ENCODE measurements at places on chromosomes 5 and 9.

DNA sequence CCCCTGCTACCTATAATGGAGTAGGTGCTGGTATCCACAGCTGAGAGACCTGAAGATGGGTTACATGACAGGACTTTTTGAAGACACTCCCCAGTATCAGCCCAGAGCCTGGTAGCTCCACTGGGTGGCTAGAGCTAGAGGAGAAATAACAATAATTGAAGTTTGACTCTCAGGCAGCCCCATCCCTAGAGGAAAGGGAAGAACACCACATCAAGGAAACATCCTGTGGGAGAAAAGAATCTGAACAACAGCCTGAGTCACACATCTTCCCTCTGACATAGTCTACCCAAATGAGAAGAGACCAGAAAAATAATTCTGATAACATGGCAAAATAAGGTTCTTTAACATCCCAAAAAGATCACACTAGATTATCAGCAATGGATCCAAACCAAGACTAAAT is 432.1 kb downstream of the CDH18 start:
- no peak for DNase-seq

GRCh38 chr9:20579524-20580314 is 42.6 kb downstream of the MLLT3 start:
- DNase-seq: no peak

DNA sequence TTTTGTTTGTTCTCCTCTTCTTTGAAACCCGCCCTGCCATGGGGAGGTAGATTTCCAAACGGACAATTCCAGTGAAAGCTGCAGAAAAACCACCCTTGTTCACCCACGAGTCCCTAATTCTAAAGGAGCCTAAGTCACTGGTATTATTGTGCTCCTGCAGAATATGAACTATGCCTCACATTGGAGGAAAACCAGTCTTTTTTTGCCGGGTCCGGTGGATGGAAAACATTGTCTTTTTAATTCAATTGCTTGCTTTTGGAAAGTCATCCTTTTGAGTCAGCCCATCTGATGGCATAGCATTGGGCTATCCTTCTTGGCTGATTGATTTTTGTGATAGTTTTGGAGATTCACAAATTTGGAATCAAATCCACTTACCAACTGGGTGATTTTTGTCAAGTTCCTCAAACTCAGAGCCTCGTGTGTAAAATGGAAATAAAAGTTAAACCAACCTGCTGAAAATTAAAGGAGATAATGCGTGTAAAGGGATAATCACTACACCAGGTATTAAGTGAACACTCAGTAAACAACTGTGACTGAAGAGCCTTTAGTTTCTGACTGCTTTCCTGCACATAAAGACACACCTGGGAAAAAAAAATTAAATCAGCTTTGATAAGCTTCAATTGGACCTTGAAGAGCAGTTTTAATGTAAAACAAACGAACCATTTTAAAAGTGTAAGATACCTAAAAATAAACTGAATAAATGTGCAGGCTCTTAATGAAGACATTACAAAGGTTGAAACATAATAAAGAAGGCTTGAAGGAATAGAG is 780 bp upstream of the CCNJL start:
- no peak for DNase-seq

GRCh38 chr5:173577166-173577565 is 39.3 kb downstream of the BOD1 start:
- no peak for DNase-seq

- no peak for DNase-seq
These were observed 32.8 kb upstream of the SPRY4 start for GRCh38 chr5:142357469-142358090.

- no peak for DNase-seq
These were observed 50.3 kb downstream of the MAN2A1 start for GRCh38 chr5:109739741-109740728.

DNA sequence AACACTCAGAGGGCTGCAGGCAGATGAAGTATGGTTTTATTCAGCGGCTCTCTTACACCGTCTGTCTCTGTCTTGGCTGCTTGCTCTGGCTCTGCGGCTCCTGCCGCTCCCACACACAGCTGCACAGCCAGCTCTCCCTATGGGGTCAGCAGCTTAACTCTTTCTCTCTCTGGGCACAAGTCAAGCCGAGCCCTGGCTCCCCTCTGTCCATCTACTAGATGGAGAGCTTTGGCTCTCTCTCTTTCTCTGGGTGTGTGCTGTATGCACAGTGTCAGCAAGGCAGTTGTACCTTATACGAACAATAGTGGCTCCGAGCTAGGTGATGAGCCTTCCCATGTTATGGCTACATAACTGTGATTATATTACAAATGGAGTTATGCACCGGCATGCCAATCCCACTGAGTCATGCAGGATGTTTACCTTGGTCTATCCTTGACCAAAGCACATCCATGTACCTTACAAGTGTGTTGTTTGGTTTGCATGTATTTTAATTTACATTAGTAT is 19.3 kb upstream of the PPP2CA start:
- DNase-seq: no peak

Measured in left lobe of liver (tissue), 2 donors.